ENCODE measurements at places on chromosomes 2 and 18.

DNA sequence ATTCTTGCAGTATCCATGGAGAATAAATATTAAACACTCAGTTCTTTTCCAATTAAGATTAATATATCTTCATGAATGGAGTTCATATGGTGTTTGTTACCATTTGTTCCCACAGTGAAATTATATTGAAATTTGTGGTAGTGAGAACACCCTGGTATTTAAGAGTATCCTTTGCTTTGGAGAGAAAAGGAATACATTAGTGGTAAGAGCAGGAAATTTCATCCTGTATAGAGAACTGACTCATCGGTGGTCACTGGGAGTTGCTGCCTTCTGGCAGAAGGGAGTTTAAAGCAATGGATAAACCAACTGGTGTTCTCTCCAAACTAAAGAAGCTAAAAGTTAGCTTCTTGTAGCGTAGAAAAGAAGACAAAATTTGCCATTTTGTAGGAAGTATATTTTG, 107.3 kb downstream of the MYO1B start:
- no peak for DNase-seq

GRCh38 chr2:172370821-172371455, 56.4 kb upstream of the ITGA6 start:
- no peak for DNase-seq

DNA sequence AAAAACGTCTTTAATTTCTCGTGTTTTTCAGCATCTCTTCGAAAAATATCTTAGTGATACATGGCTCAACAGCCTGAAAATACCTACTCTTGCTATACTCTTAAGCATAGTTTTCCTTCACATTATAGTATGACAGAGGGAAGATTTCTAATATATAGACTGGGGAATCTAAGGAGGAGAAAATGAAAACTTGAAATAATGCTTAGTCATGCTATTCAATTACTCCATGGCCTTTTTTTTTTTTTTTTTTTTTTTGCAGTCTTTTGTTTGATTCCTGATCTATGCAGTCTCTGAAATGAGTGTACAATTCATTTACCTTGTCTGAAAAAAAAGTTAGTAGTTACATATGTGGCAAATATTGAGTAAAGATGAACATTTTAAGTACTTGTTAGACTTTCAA, 337.8 kb downstream of the ARHGAP15 start:
- no peak for DNase-seq

DNA sequence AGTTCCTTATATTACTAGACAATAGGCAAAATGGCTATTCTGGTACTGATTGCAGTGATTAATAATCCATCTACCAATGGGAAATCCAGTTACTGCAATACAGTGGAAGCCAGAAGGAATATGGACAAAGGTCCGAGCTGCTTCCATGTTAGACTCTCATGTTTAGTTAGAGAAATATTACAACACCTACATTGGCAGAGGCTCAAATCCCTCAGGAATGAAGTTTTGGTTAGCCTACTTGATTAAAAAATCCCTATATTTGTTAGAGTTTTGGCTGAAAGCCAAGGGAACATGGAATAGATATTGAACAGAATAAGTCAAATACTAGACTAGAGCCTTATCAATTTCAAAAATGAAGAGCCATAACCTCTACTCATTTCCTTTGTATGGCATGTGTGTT, 48.5 kb downstream of the ARL6IP6 start:
- no peak for DNase-seq

- DNase-seq = no peak
Observed at GRCh38 chr18:11977153-11977466, 4.2 kb upstream of the IMPA2 start.

GRCh38 chr2:28367667-28368356, 24.8 kb upstream of the FOSL2 start:
- no peak for DNase-seq

- no peak for DNase-seq
Observed at GRCh38 chr2:216644842-216645635, 11.8 kb downstream of the IGFBP2 start.

GRCh38 chr18:22439447-22439846, 21.7 kb upstream of the CTAGE1 start:
- DNase-seq = no peak

- DNase-seq = no peak
Observed at GRCh38 chr18:22066083-22066485, 103.3 kb upstream of the GATA6 start.

DNA sequence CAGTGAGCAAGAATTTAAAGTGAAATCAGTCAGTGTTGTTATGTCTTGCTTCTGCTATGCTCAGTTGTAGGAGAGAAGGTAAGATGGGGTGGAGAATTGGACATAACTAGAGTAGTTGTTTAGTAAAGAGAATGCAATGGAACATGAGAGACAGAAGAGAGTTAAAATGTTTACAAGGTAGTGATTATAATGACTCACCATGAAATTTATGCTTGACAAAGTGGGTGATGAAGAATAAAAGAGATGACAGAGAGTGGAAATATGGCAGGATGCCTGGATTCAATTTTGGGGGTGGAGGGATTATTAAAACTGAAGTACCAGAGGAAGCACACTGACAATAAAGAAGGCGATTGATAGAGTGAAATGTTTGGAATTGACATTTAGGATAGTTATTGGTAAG, 10.6 kb downstream of the SCG2 start:
- DNase-seq = no peak
